ENCODE measurements at places on chromosomes 12 and 14.

DNA sequence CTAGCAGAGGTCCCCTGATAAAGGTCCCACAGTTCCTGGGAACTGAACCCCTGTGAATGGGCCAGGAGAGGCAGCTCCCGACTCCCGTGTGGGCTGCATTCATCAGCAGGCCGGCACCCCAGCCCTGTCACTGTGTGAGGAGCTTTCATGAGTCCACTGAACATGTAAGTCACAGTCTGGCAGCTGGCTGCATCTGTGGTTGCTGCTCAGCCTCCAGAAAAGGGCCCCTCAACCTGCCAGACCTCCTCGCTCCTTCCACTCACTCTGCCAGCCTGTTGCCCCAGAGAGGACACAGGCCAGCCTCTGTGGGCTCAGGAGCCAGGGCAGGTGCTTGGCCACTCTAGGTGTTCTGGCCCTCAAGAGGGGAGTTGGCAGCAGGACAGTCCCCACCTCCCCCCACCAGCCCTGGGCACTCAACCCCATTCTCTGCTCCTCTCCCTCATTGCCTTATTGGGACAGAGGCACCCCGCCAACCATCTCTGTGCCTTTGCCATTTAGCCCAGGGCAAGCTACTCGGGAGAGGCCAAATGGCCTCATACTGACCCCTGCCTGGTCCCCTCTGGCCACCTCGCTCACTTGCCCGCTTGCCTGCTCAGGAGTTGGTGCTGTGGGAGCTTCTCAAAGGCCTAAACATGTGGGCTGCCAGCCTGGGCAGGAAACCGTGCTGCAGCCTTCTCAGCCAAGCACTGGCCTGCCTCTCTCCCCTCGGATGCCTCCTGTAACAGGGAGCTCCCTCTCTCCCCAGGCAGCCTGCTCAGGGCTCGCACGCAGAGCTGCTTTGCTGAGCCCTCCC lies 1.9 kb downstream of the RTL1 start:
- DNase-seq, result no peak

- DNase-seq, result no peak
Measured at GRCh38 chr12:98578821-98579220, 14.7 kb upstream of the SLC25A3 start.

GRCh38 chr12:128098730-128099129 lies 168.2 kb upstream of the TMEM132C start:
- no peak for DNase-seq

DNA sequence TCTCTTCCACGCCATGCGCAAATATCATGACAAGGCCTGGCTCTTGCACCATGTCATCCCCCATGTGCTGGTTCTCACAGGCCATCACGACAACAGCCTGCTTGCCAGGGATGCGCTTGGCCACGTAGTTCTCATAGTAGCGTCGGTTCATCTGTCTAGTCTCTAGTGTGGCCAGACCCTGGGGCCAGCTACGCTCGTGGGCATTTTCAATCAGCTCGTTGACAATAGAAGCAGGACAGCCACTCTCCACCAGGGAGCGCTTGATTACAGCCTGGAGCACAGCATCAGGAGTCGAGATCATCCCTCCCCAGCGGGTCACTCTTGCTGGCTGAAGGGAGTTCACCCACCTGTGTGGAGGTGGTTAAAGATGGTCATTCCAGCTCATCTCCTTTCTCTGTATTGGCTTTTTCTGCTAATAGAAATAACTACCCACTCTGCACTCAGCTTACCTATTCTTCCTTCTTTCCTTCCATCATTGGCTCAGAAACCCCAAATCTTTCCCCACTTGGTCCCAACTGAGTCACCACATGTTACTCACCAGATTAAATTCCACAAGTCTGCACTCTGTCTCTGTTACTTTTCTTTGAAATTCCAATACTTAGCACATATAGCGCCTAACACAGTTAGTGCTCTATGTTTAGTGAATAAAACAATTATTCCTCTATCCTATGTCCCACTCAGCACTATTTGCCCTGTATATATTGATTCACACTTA lies 15.1 kb downstream of the RNF41 start:
- DNase-seq, result no peak

- DNase-seq, result no peak
Measured at GRCh38 chr12:46459111-46459510, 86.5 kb upstream of the SLC38A2 start.

DNA sequence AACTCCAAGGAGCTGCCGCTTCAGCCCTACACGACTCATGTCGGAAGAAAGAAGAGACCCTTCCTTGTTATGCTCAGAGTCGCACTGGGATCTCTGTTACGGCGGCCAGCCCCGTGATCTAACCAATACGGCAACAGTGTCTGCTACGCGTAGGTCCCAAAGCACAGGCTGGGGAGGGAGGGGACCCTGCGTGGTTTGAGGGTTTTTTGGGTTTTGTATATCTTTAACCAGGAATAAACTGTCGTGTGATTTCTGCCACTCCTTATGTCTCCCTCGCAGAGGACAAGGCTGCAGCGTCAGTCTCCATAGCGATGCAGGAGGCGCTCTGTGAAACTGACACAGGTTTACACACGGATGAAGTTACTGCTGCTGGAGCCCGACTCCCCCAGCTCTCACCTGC lies 60.0 kb upstream of the DIO3 start:
- no peak for DNase-seq

DNA sequence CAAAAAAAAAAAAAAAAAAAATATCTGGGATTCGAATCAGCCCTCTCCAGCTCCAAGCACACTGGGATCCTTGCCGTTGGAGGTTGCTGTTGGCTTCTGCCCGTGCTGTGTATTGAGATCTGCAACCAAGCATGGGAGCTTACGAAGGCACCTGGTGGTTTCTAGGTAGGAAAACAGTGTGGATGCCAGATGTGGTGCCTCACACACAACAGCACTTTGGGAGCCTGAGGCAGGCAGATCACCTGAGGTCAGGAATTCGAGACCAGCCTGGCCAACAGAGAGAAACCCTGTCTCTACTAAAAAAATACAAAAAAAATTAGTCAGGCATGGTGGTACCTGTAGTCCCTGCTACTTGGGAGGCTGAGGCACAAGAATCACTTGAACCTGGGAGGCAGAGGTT lies 47.4 kb downstream of the ATF7 start:
- no peak for DNase-seq

GRCh38 chr14:60506985-60507829 lies 1.7 kb upstream of the SIX6 start:
- peak; percentile 33 for DNase-seq

DNA sequence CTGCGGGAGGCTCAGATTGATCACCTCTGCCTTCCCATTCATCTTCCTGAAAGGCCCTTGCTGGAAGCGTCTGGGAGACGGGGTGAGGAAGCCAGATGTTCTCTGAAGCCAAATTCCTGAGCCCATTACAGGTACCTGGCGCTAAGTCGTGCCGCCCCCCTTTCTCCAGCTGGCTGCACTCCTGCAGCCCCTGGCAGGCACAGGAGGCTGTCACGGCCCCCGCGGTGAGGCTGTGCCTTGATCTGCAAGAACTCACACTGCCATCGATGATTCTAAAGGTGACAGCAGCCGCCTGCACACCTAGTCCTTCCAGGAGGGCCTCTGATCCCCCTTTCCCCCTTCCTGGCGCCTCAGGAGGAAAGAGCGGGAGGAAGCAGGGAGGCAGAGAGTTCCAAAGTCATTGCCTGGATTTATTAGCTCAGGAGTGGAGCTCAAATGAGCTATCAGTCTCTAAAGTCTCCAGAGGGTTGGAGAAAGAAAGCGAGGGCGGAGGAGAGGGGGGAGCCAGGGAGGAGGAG lies 106.9 kb downstream of the RFLNA start:
- DNase-seq, result no peak

GRCh38 chr12:52627395-52628110 lies 9.2 kb upstream of the KRT73 start:
- no peak for DNase-seq

DNA sequence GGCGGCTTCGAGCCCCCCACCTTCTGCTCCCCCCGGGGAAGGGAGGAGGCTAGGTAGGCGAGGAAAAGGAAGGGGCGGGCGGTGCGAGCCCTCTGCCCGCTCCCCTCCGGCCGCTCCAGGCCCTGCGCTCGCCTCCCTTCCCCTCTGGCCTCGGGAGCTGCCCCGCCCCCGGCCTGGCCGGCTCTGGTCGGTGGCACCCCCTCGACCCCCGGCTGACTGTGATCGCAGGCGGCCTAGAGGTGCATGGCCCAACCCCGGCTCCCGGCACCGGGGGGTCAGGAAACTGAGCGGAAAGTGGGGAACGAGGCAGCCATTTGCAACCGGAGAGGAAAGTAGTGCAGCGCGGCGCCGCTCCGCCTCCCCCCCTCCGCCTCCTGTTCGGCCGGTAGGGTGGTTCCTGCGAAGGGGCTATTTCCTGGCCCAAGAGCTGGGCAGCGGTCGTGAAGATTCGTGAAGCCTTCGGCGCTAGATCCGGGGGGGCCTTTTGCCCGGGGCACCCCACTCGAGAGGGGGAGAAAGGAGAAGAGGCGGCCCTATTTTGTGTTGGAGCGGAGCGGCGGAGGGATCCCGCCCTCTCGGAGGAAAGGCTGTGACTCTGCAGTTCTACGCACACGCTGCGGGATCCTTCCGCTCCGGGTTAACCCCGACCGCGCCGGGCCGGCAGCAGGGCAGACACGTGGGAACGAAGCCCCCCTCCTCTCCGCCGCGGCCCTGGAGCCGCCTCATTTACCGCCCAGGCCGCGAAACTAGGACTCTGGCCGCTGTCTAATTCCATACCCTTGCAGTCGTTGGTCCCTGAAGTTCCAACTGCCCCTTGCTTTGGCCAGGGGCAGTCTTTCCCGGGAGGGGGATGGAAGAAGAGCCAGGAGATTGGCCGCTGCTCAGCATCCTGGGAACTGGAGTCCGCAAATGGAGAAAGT lies at the start of gene KMT2D:
Gene KMT2D (minus strand): TSS at position 558 of the 920 bp plus-strand sequence. CDS start 5,470 bp downstream, outside the sequence.
- peak; percentile 72 for DNase-seq

DNA sequence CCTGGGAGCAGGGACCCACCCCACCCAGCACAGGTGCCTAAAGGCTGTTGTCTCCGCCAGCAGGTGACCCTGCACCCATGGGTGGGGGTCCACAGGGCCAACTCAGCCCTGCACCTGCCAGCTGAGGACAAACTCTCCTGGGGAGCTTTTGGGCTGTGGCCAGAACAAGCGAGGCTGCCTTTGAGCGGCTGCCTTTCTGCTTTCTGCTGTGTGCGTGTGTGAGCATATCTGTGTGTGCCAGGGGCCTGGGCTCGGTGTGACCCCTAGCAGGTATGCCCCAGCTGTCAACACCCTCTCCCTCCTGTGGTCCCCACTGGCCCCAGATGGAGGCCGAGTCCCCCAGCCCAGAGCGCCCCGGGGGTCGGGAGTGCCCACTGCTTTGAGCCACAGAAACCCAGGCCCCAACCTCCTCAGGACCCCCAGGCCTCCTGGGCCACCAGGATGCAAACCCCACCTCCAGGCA lies 25.9 kb upstream of the GPR132 start:
- DNase-seq, result no peak

- DNase-seq, result no peak
Measured at GRCh38 chr12:6262211-6262610, 48.3 kb upstream of the PLEKHG6 start.

DNA sequence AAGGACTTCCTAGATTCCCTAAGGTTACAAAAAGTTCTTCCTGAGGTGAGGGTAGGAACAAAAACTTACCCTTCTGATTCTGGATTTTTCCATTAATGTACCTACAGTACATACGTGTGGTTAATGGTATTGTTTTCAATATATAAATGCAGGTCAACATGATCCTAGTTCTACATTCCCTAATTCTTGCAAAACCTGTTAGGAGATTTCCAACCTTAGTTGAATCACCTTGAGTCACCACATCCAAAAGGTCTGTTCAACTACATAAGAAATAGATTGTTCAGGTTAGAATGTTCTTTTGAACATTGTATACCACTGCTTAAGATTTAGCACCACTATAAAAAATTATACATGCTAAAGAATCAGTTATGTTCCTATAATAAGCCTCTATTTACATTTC lies 118.9 kb downstream of the GARIN6 start:
- DNase-seq, result no peak

DNA sequence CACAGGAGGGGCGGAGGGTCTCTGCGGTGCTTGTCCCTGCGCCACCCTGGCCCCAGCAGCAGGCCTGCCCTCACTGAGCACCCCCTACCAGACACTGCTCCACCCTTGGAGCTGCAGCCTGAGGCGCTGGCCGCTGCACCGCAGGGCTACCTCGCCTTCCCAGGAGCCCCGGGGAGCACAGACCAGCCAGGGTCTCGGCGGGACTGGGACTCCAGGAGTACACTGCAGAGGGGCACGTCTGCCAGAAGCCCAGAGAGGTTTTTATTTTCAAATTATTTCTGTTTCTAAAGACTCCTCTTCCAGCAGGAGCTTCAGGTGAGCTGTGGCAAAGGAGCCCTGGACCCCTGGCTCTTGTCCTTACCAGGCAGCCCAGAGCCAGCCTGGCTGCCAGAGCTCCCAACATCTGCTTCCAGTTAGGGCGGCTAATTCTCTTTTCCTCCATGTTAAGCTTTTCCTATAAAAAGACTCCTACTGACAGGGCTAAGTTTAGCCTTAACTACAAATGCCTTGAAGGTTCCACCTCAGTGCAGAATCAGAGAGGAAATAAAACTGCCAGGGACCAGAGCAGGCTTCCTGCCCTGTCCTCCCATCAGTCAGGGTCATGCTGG lies 26.4 kb downstream of the DEGS2 start:
- DNase-seq, result no peak

DNA sequence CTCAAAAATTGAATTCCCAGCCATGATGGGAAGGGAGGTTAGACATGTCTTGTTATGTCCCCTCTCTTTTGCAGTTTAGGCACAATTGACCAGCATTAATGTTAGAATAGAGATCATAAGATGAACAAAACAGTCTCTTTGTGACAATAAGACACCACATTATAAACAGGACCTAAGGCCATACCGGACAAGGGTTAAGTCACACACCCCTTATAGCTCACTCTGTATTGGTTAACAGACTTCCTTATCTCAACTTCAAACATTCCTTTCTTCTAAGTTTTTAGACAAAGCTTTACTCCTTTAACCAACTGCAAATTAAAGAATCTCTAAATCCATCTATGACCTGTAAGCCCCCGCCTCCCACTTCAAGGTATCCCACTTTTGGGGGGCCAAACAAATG lies 81.1 kb upstream of the CPM start:
- DNase-seq, result no peak
